ENCODE measurements at places on chromosomes 5 and 9.

DNA sequence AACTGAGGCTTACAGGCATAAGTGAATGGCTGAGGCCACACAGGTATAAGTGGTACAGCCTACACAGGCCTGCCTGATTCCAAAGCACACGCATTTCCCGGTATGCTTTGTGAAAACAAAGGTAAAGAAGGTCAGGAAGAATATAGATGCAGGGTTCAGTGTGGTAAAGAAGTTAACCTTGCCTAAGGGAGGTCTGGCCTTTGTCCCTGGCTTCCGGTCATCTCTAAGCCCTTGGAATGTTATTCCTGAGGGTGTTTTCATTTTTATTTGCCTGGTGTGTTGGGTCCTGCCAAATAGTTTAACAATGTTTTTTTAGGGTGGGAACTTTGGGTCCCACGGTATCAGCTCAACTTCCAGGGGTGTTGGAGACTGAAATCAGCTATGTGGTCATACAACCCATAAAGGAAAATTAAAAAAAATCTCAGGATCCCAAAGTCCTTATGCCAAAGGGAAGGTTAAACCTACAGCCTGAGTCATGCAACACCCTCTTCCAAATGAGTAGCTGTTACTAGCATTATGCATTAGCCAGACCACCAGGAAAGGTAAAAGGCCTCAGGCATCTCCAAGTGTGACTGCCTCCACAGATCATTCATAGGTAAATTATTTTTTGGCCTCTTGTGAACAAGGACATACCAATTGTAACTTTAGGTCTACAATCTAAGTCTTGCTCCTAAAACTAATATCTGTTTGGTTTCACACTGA lies 124.6 kb downstream of the ATP10B start:
- DNase-seq, result no peak

DNA sequence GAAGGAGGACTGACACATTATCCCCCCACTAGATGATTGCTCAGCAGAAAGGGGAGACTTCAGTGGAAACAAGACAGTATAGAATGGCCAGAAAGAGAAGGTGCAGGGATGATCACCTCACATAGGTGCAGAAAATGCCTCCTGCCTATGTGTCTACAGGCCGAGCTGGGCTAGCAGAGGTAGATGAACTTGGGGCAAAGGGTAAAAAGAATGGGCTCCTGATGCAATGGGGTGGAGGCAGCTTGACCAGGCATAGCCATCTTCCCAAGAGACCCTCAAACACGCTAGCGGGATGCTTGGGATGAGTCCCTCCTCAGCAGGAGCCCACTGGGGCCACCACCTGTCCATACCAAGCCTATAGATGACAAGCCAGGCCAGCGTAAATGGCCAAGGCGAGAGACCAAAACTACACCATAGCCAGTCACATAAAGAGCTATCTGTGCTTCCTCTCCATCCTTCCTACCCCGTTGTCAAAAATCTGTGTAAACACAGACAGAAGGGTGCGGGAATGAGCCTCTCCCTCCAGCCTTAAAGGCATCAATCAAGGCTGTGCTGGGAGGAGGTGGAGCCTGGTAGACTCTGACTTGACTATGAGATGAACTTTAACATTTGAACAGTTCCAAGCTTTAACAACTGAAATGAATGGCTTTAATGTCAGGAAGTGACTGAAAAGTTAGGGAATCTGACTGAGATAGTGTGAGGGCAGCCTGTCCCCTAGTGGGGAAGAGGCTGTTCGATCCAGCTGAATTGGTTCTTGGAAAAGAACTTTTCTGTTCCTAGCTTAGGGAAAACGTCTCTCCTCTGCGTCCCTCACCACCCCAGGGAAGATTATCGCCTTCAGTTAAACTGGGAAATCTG lies 10.4 kb downstream of the C9orf152 start:
- DNase-seq, result peak; percentile 62

- no peak for DNase-seq
These were observed 331.6 kb upstream of the SLC30A5 start for GRCh38 chr5:68762201-68762600.

GRCh38 chr9:1217076-1217475 lies 166.9 kb downstream of the DMRT2 start:
- no peak for DNase-seq

- no peak for DNase-seq
These were observed 270.0 kb downstream of the AGTPBP1 start for GRCh38 chr9:85471791-85472190.

DNA sequence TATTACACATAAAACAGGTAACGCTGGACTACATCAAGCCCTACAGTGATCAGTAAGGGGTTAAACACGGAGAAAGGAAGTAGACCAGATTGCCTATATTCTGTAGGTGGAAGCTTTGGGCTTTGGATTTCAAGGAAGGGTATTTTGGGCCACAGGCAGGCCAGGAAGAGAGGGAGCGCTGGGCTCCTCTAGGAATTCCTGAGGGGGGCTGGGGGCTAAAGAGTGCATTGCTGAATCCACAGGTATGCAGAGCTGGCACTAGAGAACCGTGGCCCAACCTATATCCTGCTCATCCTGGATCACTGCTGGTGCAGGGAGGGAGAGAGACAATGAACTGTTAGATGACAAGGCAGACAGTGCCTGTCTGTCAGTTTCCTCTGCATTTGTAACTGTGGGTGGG lies 367.1 kb downstream of the CSNK1G3 start:
- no peak for DNase-seq

GRCh38 chr9:114004221-114004716 lies 73.8 kb downstream of the AMBP start:
- DNase-seq, result no peak

DNA sequence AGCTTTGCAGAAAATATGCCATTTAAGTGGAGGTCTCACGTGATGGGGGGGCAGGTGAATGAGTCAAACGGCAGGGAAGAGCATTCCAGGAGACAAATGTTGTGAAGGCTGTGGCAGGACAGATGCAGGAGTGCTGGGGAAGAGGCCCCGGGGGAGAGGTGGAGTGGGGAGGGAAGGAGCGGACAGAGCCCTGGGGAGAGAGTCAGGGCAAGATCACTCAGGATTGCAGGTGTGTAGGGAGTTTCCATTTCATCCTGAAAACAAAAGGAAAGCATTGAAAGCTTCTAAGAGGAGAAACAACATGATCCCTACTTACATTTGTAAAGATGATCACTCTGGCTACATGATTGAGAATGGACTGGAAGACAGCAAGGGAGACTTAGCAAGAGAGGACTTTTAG lies 323.3 kb downstream of the ASTN2 start:
- no peak for DNase-seq

DNA sequence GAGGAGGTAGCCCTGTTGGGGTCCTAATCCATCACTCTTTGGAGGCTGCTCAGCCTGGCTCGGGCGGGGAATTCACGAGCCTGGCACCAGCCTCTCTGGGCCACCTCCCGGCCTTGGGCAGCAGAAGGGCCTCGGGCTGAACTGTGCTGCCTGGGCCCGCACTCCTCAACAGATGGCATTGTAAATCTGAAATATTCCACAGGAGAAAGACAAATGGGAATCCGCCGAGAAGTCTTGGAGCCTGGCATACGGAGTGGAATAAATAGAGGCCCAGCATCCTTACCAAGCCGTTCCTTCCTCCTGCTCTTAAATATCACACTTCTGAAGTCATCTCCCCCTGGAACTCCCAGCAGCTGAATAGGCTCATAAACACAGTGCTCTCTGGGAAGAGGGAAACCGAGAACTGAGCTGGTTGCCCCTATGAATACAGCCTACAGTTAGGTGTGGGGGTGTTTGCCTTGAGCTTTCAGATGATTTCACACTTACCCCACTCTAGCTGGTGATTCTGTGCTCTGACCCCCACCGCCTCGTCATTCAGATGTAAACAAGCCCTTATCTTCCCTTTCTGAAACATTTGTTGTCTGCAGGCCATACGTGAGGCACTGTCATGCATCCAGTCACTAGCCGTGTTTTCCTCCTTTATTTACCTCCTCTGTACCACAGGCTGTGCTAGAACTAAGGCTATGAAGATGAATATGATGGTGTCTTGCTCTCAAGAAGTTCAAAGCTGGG lies 455.0 kb upstream of the CLINT1 start:
- no peak for DNase-seq

- no peak for DNase-seq
These were observed 31.2 kb upstream of the EBF1 start for GRCh38 chr5:159130871-159131270.

DNA sequence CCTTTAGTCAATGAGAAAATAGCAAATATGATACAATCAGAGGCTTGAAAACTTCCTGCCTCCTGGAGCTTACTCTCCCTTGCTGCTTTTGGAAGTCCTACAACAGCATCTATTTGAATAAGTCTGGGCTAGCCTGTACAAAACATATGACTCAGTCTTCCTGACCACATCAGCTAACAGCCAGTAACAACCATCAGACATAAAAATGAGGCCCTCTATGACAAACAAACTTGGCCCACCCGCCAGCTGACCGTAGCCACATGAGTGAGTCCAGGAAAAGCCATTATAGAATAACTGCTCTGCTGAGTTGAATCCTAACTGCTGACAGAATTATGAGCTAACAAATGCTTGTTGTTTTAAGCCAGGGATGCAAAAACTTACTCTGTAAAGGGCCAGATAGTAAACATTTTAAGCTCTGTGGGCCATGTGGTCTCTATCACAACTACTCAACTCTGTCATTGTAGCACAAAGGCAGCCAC lies 347.6 kb downstream of the PTPRD start:
- peak; percentile 9 for DNase-seq

GRCh38 chr9:126942399-126942798 lies 27.8 kb downstream of the RALGPS1 start:
- no peak for DNase-seq

DNA sequence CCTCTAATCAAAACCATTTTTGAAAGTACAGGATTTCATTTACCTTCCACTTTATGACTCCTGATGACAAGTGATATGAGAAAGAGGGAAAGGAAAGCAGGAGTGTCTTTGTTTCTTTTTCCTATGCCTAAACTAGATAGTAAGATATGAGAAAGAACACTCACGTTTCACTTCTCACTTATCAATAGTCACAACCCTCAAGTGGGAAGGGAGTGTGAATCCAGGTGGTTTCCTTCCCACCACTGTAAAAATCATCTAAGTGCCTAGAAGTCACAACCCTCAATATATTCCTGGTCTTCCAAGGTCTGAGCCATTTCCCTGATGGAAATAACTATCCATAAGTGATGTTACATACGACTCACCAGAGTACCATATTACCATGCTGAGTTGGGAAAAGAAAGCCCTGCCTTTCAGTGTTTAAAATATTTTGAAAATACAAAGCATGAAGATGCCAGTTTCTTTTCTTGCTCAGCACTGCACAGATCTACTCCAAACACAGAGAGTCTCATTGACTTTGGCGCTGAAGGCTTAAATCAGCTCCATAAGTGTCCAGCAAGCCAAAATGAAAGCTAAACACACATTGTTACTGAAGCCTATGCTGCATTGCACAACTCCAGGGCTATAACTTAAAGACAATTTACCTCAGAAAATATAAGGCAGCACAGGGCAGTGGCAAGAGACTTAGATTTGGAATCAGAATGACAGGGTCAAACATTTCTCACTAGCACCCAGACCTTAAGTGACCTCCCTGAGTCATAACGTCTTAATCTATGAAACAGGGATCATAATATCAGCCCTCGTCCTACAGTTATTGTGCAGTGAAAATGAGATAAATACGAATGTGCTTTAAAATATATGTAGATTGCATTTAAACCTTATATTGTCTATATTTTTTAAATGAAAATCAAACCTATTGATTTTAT lies 301.2 kb downstream of the KIAA0825 start:
- DNase-seq, result no peak

DNA sequence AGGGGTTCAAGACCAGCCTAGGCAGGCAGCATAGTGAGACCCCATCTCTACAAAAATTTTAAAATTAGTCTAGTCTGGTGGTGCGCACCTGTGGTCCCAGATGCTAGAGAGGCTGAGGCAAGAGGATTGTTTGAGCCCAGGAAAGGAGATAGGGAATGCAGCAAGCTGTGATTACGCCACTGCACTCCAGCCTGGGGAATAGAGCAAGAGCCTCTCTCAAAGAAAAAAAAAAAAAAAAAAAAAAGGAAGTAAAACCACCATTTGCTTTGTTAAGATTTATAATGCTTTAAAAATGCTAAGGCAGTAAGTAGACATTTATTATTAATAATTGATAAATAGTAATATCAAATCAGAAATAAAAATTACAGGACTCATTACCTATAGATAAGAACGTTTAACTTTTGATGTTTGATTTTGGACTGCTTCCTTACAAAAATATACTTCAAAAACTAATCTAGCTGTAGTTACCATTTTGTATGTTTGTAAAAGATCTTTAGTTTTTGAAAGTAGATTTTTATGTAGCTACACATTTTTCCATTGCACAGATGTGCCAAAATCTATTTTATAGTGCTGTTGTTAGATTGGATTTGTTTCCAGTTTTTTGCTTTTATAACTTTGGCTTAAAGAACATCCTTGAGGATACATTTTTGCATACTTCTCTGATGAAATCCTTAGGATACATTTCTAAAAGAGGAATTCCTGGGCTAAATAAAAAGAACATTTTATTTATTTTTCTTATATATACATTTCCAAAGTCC lies 86.4 kb downstream of the INIP start:
- no peak for DNase-seq

GRCh38 chr9:136289651-136290507 lies 14.0 kb downstream of the CCDC187 start:
- DNase-seq, result no peak

DNA sequence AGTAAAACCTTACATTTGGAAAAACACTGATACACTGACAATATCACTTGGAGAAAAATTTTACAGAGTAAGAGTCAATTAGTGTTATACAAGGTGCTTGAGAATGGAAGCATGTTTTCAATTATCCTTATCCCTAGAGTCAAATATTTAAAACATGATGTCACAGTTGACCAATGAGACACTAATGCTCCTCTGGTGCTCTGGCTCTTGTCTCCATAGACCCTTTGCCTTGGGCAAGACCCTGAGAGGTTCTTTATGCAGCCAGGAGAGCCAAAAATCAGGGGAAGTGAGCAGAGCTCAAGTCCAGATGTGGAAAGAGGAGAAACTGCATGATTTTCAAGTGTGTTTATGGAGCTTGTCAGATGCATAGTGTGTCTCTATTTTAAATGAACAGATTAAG lies 153.9 kb downstream of the MARCHF11 start:
- peak; percentile 3 for DNase-seq

DNA sequence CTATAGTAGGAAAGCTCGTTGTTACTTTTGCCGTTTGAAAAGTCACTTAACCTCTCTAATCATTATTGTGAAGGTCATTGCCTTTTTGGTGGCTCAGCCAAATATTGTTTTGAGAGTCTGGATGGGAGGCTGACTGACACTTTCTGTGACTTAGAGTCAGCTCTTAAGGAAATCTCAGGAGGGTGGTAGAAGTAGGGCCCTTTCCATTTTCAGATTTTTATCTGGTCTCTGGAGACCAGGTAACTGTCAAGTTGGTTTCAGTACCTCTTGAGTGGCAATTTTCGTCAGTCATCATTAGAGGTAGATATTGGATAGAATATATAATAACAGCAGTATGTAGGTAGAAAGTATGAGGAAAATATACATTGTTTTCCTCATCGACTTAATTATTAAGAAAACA lies 23.3 kb downstream of the UGCG start:
- no peak for DNase-seq
